ENCODE measurements at places on chromosomes 7 and 10. TPM values are rescaled to one million over a fixed set of nuclear protein-coding genes. Genes with fewer than 3 reads are reported as not detected.

The CALML3 gene
- total RNA-seq = not detected

The UCN3 gene
- total RNA-seq = not detected

The ERCC6 gene
- total RNA-seq = 7.4 TPM

The LIPF gene
- total RNA-seq = not detected

The KCNH2 gene
- 8.7 TPM for total RNA-seq

The C10orf67 gene
- 0.53 TPM for total RNA-seq

Data from myometrial cell (primary cell).